ENCODE measurements at places on chromosomes 11 and 22. TPM values are rescaled to one million over a fixed set of nuclear protein-coding genes. Genes with fewer than 3 reads are reported as not detected.
A peak's percentile ranks its signal among the peaks of the same experiment; 100 is the strongest.

The MFRP gene
- not detected for total RNA-seq

DNA sequence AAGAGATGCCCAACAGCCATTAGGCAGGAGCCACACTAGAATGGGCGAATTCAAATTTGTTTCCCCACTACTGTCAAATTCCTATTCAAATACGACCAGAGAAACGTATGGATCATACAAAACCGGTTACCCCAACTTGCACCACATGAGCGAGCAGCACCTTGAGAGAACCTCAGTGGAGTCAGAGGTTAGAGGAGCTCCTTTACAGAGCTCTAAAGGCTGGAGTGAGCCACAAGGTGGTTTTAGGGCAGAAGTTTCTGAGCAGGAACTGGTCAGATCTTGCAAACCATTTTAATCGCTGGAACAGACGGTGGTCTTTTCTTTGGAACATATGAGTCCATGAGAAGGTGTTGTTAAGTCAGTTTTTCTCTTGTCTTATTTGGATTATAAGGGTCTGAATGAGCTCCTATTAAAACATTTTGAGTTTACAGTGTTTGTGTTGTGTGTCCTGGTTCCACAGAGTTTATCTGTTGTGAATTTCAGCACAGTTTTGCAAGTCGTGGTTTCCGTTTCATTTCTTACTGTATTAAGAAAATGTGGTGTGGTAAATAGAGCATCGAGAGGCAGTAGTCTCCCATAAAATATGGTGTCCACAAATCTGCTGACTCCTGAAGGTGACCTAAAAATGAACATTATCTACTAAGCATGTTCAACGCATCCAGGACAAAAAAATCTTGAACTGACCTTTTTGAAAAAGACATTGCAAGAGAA, 471.7 kb downstream of the NTM start:
- no peak overlapping the region for H3K27ac ChIP-seq
- H3K4me3 ChIP-seq: no peak overlapping the region
- no peaks in the 10 kb centered on the region for H3K27me3 ChIP-seq

- no peaks in the 10 kb centered on the region for H3K36me3 ChIP-seq
- H3K27me3 ChIP-seq: peaks cover 2% of the 10 kb centered on the region
- H3K27ac ChIP-seq: no peak overlapping the region
- no peak overlapping the region for H3K4me3 ChIP-seq
Measured at GRCh38 chr11:79019975-79020374, 420.9 kb downstream of the TENM4 start.

The CCDC86 gene
- 49.4 TPM for total RNA-seq

The OR8D1 gene
- total RNA-seq: not detected

The PACSIN3 gene
- total RNA-seq: 77.1 TPM

GRCh38 chr11:62603072-62603408, 1.4 kb upstream of the MTA2 start:
- peaks cover 26% of the 10 kb centered on the region for H3K27me3 ChIP-seq
- H3K36me3 ChIP-seq: peaks cover 26% of the 10 kb centered on the region
- H3K4me3 ChIP-seq: peak overlapping the region; percentile 91
- no peak for DNase-seq
- no peak overlapping the region for H3K27ac ChIP-seq
- peaks cover 60% of the 10 kb centered on the region for H3K4me1 ChIP-seq

- DNase-seq: no peak
- peaks cover 13% of the 10 kb centered on the region for H3K36me3 ChIP-seq
- no peak within 1 kb of the TSS for H3K27ac ChIP-seq
Measured at GRCh38 chr22:20131597-20131858, at the start of gene ZDHHC8. TSS of gene ZDHHC8 (plus strand) at chr22:20131804. CDS start at chr22:20131948, 144 bp downstream.

The STK33 gene
- total RNA-seq: 13.3 TPM

- peak overlapping the region; percentile 77 for H3K4me3 ChIP-seq
- no peak overlapping the region for H3K27ac ChIP-seq
- peaks cover 45% of the 10 kb centered on the region for H3K4me1 ChIP-seq
- H3K27me3 ChIP-seq: peaks cover 100% of the 10 kb centered on the region
- no peak for DNase-seq
Measured at GRCh38 chr11:124752471-124753102, 532 bp upstream of the VSIG2 start.

- no peak for DNase-seq
- no peak overlapping the region for H3K27ac ChIP-seq
- peaks cover 40% of the 10 kb centered on the region for H3K27me3 ChIP-seq
Measured at GRCh38 chr11:73265853-73266645, 6.1 kb upstream of the P2RY6 start.

GRCh38 chr22:31676700-31677099, 14.7 kb upstream of the PISD start:
- H3K27me3 ChIP-seq: peaks cover 12% of the 10 kb centered on the region
- peak; percentile 94 for DNase-seq
- H3K4me1 ChIP-seq: no peaks in the 10 kb centered on the region
- H3K27ac ChIP-seq: peak overlapping the region; percentile 34

The ADAMTS15 gene
- total RNA-seq: 3.7 TPM

The CD6 gene
- total RNA-seq: 0.53 TPM

GRCh38 chr11:13205486-13205885, 72.1 kb upstream of the BMAL1 start:
- H3K4me1 ChIP-seq: peaks cover 43% of the 10 kb centered on the region
- peak overlapping the region; percentile 61 for H3K27ac ChIP-seq
- no peak overlapping the region for H3K4me3 ChIP-seq
- no peaks in the 10 kb centered on the region for H3K36me3 ChIP-seq
- H3K27me3 ChIP-seq: no peaks in the 10 kb centered on the region

The OR8A1 gene
- not detected for total RNA-seq

- 0 out of 2 replicates have a peak, but pooled peaks cover 3% of the 10 kb centered on the region for H3K36me3 ChIP-seq
- no peak overlapping the region for H3K4me3 ChIP-seq
- H3K4me1 ChIP-seq: peaks cover 19% of the 10 kb centered on the region
Measured at GRCh38 chr22:17678817-17679385, 40.3 kb downstream of the BCL2L13 start.

The NUP160 gene
- 89.9 TPM for total RNA-seq

GRCh38 chr22:33332538-33332937, 274.4 kb upstream of the SYN3 start:
- H3K4me3 ChIP-seq: no peak overlapping the region
- no peaks in the 10 kb centered on the region for H3K27me3 ChIP-seq
- DNase-seq: no peak
- H3K27ac ChIP-seq: no peak overlapping the region
- peaks cover 7% of the 10 kb centered on the region for H3K4me1 ChIP-seq
- peaks cover 16% of the 10 kb centered on the region for H3K36me3 ChIP-seq

- no peak overlapping the region for H3K27ac ChIP-seq
- H3K4me1 ChIP-seq: peaks cover 20% of the 10 kb centered on the region
- peak; percentile 43 for DNase-seq
- no peak overlapping the region for H3K4me3 ChIP-seq
- no peaks in the 10 kb centered on the region for H3K36me3 ChIP-seq
- H3K27me3 ChIP-seq: no peaks in the 10 kb centered on the region
Measured at GRCh38 chr11:80727315-80727714, 1286.5 kb upstream of the TENM4 start.

GRCh38 chr11:93591247-93591898, 48.2 kb upstream of the SMCO4 start:
- no peaks in the 10 kb centered on the region for H3K4me1 ChIP-seq
- no peak for DNase-seq
- no peak overlapping the region for H3K4me3 ChIP-seq

The CCND1 gene
- 224 TPM for total RNA-seq

DNA sequence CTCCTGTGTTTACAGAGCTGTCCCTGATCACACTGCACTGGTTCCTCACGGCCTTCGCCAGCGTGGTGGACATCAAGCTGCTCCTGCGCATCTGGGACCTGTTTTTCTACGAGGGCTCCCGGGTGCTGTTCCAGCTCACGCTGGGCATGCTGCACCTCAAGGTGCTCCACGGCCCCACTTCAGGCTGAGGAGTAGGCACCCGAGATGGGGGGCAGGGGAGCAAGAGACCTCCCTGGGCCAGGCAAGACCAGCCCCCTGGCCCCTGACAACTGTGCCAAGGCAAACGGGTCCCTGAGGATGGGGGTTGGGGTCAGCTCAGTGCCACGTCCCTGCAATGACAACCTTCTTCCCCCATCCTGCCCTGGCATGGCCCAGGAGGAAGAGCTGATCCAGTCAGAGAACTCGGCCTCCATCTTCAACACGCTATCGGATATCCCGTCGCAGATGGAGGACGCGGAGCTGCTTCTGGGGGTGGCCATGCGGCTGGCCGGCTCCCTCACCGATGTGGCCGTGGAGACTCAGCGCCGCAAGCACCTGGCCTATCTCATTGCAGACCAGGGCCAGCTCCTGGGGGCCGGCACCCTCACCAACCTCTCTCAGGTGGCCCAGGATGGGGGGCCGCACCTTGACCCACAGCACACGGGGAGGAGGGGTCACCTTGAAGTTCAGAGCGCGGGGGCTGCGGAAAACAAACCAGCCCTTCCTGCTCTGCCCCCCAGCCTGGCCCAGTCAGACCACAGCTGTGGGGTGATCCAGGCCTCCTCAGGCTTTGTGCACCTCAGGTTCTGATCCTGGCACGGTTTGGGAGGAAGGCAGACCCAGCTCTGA, 35.9 kb downstream of the SGSM3 start:
- H3K36me3 ChIP-seq: peaks cover 42% of the 10 kb centered on the region
- no peak for DNase-seq
- no peaks in the 10 kb centered on the region for H3K27me3 ChIP-seq
- H3K4me1 ChIP-seq: no peaks in the 10 kb centered on the region

GRCh38 chr11:46679241-46680163, 20.9 kb downstream of the ARHGAP1 start:
- H3K4me1 ChIP-seq: peaks cover 17% of the 10 kb centered on the region
- no peak overlapping the region for H3K4me3 ChIP-seq
- DNase-seq: no peak
- H3K27me3 ChIP-seq: no peaks in the 10 kb centered on the region

- H3K36me3 ChIP-seq: peaks cover 24% of the 10 kb centered on the region
- peaks cover 21% of the 10 kb centered on the region for H3K4me1 ChIP-seq
Measured at GRCh38 chr11:126307706-126308105, 3.8 kb downstream of the DCPS start.

DNA sequence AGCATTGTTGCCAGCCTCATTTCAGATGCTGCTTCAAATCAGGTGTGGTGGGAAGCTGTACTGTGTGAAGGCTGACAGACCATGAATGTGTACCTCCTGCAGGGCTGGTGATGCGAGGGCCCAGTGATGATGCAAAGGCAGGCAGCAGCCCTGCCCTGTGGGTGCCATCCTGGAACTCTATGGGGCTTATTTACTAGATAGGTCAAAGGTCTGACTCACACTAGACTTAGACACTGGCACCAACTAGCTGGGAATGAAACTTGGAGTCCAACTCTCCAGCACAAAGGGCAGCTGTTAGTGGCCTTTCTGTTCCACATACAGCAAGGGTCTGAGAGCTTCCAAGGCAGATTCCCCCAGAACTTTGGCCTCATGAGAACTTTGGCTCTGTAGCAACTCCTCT, 138.4 kb downstream of the TTC17 start:
- H3K27me3 ChIP-seq: peaks cover 10% of the 10 kb centered on the region
- H3K4me1 ChIP-seq: no peaks in the 10 kb centered on the region
- no peak overlapping the region for H3K4me3 ChIP-seq

DNA sequence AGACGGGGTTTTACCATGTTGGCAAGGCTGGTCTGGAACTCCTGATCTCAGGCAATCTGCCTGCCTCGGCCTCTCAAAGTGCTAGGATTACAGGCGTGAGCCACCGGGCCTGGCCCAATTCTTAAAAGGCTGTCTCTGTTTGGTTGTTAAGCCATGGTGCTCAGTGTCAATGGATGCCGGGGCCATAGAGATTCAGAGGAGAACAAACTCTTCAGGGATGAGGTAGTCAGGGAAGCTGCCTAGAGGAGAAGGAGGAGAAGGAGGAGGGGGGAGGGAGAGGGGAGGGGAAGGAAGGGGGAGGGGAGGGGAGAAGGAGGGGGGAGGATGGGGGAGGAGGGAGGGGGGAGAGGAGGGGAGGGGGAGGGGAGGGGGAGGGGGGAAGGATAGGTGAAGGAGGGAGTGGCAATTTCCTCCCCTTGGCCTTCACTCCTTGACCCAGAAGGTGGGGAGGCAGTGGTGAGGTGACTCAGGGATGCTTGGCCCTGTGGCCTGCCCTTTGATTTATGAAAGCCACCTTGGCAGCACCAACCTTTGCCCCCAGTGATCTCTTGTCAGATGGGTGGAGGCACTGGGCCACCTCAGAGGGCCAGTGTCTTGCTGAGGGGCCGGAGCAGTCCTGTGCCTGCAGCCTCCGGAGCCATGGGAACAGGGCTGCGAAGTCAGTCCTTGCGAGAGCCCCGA, at the start of gene C11orf86:
Gene C11orf86 (plus strand): TSS at position 581 of the 681 bp plus-strand sequence. CDS start 59 bp downstream, at position 640.
- H3K36me3 ChIP-seq: no peaks in the 10 kb centered on the region
- H3K4me1 ChIP-seq: peaks cover 11% of the 10 kb centered on the region
- H3K27me3 ChIP-seq: peaks cover 5% of the 10 kb centered on the region
- H3K4me3 ChIP-seq: no peak within 1 kb of the TSS
- no peak for DNase-seq
- H3K27ac ChIP-seq: 0 out of 2 replicates have a peak within 1 kb of the TSS, but pooled peaks have one; percentile 41

DNA sequence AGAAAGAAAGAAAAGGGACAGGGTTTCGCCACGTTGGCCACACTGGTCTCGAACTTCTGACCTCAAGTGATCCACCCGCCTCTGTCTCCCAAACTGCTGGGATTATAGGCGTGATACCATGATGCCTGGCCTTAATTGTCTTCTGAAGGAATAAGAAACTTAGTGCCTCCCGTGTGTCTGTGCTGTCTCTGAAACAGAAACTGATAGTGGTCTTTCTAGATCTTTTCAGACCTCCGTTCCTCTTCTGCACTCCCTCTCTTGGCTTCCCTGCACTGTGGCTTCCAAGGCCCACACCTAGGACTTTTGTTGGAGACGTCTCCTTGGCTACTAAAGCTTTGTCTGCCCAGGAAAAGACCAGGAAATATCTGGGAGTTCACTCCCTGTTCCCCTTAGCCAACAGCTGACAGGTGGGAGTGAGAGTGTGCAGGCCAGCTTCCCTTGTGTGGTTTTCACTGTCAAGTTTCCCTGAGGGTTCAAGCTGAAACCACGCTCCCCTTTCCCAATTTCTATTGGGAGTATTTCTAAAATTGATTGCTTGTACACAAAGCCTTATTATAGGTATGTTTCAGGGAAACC, 10.1 kb upstream of the HTR3B start:
- no peaks in the 10 kb centered on the region for H3K36me3 ChIP-seq
- H3K4me3 ChIP-seq: no peak overlapping the region
- H3K27me3 ChIP-seq: no peaks in the 10 kb centered on the region
- H3K27ac ChIP-seq: 0 out of 2 replicates have a peak overlapping the region, but pooled peaks have one; percentile 9
- DNase-seq: no peak

- peak overlapping the region; percentile 71 for H3K27ac ChIP-seq
- peaks cover 24% of the 10 kb centered on the region for H3K4me1 ChIP-seq
- peaks cover 11% of the 10 kb centered on the region for H3K36me3 ChIP-seq
- no peak overlapping the region for H3K4me3 ChIP-seq
- DNase-seq: peak; percentile 41
Measured at GRCh38 chr22:32325811-32326237, 31.8 kb upstream of the RFPL3 start.

GRCh38 chr11:102253020-102253715, 64.1 kb upstream of the BIRC3 start:
- no peaks in the 10 kb centered on the region for H3K27me3 ChIP-seq
- H3K36me3 ChIP-seq: no peaks in the 10 kb centered on the region
- H3K4me3 ChIP-seq: no peak overlapping the region
- DNase-seq: no peak

The H19 gene
- 11.7 TPM for total RNA-seq

GRCh38 chr22:34797826-34798225, 268.1 kb upstream of the ISX start:
- H3K27ac ChIP-seq: no peak overlapping the region
- H3K27me3 ChIP-seq: no peaks in the 10 kb centered on the region
- peaks cover 5% of the 10 kb centered on the region for H3K36me3 ChIP-seq
- H3K4me3 ChIP-seq: no peak overlapping the region
- DNase-seq: no peak
